ENCODE measurements at places on chromosomes 7 and 10.

GRCh38 chr10:74882831-74883230 lies 56.4 kb downstream of the KAT6B start:
- DNase-seq = no peak

GRCh38 chr7:23208316-23208715 lies 26.5 kb downstream of the NUP42 start:
- DNase-seq = peak; percentile 29

DNA sequence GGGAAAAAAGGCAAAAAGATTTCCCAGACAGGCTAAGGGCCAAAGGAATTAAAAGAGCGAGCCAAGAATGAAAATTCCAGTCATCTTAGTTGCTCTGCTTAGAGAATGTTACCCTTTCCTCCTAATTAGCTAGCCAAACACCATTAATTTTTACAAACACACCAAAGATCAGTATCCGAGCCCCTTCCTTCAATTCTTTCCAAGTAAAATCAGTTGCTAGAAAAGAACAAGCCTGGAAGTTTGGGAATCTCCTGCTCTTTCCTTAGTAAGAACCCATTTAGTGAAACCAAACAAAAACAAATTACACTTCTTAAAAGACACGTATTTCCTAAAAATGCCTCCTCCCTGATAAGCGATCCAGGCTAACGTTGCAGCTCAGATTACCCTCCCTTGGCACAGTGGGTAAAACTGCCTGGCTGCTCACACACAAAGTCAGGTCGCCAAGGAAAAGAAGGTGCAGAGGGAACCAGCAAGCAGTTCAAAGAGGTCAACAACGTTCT lies 57.1 kb upstream of the ABLIM1 start:
- no peak for DNase-seq

DNA sequence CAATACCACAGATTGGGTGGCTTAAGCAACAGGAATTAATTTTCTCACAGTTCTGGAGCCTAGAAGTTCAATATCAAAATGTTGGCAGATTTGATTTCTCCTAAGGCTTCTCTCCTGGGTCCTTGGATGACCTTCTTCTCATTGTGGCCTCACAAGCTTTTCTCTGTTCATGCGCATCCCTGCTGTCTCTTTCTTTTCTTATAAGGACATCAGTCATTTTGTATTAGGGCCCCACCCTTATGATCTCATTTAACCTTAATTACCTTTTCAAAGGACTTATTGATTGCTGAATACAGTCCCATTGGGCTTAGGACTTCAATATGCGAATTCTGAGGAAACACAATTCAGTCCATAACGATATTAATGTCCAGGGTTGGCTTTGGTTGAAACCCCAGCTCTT lies 285.4 kb downstream of the HDAC9 start:
- no peak for DNase-seq

- DNase-seq = no peak
Measured at GRCh38 chr7:79855172-79855571, 279.5 kb upstream of the GNAI1 start.

GRCh38 chr10:43867113-43867512 lies 218.4 kb upstream of the ZNF32 start:
- DNase-seq = no peak

GRCh38 chr10:92544296-92544695 lies 29.6 kb downstream of the IDE start:
- peak; percentile 94 for DNase-seq

- peak; percentile 78 for DNase-seq
Measured at GRCh38 chr7:18494821-18495408, 634 bp upstream of the HDAC9 start.

GRCh38 chr10:99854860-99855259 lies 72.4 kb downstream of the ABCC2 start:
- DNase-seq = peak; percentile 60

- DNase-seq = no peak
Measured at GRCh38 chr7:75559355-75559975, 67.3 kb downstream of the SPDYE5 start.

DNA sequence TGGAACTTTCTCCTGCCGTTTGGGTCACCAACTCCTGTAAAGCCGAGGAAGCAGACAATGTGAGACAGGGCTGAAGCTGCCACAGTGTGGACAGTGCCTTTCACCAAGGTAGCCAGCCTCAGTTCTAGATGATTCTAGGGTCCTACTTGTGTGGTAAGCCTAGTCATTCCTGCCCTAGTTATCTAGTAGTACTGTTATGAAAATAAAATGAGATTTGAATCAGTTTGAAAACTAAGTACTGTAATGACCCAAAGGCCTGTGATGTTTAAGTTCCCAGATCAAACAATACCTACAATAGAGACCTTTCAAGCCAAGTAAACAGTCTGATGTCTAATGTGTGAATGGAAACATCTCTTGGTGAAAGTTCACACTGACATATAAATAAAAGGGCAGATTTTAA lies 37.1 kb downstream of the POLL start:
- no peak for DNase-seq

GRCh38 chr7:37382546-37383088 lies 66.0 kb downstream of the ELMO1 start:
- no peak for DNase-seq

GRCh38 chr10:33571616-33572015 lies 237.1 kb upstream of the NRP1 start:
- DNase-seq = no peak

DNA sequence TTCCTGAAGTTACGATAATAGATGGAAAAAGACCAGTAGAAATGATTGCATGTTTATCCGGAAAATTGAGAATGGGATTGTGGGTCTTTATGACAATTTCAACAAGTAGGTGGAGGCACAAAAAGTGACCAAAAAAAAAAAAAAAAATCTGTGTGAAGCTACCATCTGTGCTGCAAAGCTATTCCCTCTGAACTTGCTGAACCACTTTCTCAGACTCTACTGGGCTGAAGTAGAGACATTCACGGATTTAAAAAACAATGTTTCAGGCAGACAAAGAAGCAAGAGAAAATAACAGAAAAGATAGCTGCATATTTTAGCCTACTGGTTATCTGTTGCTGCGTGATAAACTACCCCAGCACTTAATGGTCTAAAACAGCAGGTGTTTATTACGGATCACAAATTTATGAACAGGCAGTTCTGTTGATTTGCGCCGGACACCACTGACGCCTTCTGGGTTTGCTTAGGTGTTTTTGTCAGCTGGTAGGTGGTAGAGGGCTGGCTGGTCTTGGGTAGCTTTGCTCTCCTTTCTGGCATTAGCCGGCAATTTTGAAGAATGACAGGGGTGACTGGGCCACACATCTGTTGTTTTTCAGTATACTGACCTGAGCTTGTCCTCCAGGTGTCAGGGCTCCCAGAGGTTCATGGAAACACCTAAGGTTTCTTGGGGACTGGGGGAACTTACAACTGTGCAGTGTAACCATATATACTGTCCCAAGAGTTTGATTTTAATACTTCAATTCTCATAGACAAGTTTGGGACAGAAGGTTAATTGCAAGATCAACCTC lies 665.1 kb downstream of the CCSER2 start:
- DNase-seq = no peak

DNA sequence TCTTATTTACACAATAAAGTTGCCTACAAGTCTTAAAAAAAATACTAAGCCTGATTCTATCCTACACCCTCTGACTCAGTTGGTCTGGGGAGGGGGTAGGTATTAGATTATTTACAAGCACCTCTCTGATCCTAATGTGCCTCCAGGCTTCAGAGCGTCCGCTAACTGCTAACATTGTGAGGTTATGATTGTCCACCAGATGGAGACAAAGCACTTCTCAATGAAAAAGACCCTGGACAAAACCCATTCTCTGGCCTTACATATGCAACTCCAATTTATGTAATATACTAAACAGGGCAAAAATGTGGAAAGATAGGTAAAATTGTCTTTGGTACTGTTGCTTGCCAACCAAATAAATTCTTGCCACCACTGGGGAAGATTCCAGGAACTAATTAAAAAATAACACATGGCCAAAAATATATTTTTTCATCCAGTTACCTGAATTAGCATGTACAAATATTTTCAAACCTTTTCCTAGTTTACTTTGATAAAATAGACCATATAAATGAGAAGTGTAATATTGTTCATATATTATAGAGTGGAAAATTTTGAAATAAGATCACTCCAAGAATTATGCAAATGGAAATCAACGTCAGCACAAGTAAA lies 92.4 kb downstream of the KIF20B start:
- peak; percentile 70 for DNase-seq

- DNase-seq = no peak
Measured at GRCh38 chr7:70142247-70142932, 544.1 kb downstream of the AUTS2 start.

- DNase-seq = no peak
Measured at GRCh38 chr7:98191668-98192431, 19.4 kb upstream of the BHLHA15 start.

DNA sequence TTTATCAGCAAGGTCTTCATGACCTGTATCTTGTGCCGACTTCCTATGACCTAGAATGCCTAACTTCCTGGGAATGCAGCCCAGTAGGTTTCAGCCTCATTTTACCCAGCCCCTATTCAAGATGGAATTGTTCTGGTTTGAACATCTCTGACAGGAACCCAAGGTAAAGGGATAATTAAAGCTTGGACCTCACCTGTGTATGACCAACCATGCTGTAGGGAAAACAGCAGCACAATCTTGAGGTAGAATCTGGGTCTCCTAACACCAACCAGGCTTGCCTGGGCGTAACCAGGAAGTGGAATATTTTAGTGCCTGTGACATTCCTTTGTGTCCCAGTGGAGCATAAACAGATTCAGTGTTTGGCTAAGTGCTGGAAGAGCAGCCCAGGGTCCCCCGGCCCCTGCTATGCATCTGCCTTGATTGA lies 94.1 kb downstream of the PFKFB3 start:
- DNase-seq = no peak

GRCh38 chr7:134701272-134701671 lies 54.6 kb downstream of the BPGM start:
- DNase-seq = no peak

GRCh38 chr10:78688901-78689583 lies 379.7 kb upstream of the ZMIZ1 start:
- DNase-seq = no peak

DNA sequence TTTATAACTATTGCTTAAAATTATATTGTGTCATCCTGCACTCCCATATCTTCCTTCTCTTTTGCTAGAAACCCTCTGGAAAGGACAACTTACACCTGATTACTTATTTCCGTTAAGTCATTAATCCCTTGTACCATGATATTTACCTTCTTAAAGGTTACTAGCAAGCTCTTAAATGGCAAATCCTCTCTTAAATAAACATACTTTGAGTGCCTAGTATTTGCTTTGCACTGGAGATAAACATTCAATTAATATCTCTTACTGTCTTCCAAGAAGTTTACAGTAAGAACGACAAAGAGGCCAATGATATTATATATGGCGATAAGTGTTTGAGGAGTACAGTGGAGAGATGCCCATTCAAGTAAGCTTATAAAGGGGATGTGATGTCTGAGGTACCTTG lies 278.3 kb downstream of the HGF start:
- DNase-seq = no peak

DNA sequence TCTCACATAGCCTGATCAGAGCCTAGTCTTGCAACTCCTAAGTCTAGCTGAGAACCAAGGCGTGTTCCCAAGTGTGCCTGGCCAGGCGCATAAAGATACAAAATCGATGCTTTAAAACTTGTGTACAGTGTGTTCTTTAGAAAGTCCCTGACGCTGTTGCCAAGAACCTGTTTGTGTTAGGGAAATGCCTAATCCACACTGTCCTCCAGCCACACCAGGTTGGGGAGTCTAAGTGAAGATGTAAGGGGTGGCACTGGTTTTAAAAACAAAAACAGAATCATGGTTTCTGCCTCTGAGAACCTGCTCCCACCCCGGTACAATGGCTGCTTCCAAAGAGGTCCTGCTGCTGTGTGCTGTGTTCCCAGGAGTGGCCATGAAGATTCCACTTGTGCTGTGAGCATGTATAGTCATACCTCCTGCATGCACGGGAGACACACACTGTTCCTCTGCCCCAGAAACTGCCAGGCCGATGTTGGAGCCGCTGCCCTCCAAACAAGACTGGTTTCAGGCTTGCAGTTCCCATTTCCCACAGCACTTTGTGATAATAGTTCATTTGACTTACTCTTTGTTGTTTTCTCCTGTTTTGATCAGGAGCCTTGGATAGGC lies 88.5 kb downstream of the CCNY start:
- no peak for DNase-seq

DNA sequence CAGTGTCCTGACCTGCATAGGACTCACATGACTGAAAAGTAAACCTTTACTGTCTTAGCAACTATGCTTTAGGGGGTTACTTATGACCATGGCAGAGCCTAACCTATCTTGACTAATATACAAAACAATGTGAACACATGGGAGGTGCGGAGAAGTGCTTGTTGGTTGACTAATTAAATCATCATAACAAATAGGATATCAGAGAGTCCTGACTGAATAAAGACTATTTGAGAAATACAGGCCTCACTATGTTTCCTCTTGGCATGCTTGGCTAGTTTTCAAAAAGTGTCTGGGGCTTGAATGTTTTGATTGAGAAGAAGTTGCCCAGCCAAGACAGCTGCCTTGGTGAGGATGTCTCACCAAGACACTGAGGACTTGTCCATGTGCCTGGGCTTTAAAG lies 104.4 kb upstream of the PHYHIPL start:
- no peak for DNase-seq

- DNase-seq = no peak
Measured at GRCh38 chr7:17623546-17624185, 316.6 kb downstream of the SNX13 start.

DNA sequence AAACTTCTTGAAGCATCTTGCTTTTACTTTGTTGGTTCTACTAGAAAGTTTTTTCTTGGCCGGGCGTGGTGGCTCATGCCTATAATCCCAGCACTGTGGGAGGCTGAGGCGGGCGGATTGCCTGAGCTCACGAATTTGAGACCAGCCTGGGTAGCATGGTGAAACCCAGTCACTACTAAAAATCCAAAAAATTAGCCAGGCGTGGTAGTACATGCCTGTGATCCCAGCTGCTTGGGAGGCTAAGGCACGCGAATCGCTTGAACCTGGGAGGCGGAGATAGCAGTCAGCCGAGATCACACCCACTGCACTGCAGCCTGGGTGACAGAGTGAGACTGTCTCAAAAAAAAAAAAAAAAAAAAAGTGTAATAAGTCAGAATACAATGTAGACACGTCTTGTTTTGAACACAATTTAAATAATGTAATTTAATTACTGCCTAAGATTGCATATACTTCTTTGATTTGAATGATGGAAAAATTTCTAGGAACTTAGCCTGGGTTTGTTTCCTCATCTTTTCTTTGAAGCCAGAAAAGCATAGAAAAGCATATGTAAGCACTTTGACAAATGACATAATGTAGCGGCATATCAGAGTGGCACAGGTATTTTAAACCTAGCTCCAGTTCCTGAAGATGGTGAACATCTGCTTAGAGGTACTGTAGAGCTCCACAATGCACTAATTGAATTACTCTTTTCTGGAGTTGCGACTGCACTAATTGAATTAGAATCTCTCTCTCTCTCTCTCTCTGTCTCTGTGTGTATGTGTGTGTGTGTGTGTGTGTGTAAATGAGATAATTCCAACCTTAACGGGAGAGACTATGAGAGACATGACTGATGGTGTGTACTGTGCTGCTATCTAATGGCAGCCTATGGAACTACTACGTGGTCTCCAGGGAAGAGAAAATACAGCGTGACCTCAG lies 87.8 kb downstream of the BTRC start:
- DNase-seq = peak; percentile 69

GRCh38 chr7:46830-47140 lies 145.6 kb upstream of the FAM20C start:
- DNase-seq = no peak

Measured in MV-4-11 (cell line).